Glomerular endothelial cell (primary cell): ENCODE measurements at places on chromosomes 2 and 18.

- DNase-seq, result no peak
These were observed 593 bp downstream of the SP140L start for GRCh38 chr2:230327418-230328154.

DNA sequence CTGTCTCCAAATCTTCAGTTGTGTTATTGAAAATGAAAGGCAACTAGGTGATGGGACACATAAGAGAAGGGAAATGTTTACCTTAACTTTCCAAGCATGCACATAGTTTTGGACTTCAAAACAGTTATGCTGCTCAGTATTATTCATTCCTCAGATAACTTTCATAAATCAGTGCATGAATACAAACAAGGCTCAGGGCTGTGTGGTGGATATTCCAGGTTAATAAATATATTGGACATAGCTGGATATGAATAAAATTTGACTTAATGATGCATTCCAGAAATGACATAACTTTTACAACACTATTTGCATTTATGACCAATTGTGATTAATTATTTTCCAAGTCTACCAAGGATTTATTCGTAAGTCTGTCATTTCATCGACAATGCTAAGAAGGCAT is 301.2 kb upstream of the ZNF804A start:
- DNase-seq, result no peak

DNA sequence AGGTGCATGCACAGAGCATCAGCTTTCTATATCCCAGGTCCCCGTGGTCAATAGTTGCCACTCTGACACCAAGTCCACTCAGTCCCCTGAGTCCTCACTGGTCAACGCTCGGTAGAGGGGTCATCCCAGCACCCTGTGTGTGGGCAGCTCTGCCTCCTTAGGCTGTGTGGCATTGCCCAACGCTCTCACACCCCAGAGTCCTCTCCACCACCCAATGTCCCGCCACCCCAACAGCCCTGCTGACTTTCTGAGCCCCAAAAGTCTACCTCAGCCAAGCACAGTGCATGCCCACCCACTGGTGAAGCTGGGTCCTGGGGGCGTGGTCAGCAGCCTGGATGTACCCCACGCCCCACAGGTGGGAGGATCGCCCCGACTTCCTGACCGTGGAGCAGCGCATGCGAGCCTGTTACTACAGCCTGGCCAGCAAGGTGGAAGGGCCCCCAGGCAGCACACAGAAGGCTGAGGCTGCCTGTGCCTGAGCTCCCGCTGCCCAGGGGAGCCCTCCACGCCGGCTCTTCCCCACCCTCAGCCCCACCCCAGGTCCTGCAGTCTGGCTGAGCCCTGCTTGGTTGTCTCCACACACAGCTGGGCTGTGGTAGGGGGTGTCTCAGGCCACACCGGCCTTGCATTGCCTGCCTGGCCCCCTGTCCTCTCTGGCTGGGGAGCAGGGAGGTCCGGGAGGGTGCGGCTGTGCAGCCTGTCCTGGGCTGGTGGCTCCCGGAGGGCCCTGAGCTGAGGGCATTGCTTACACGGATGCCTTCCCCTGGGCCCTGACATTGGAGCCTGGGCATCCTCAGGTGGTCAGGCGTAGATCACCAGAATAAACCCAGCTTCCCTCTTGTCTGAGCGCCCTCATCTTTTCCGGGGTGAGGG is 25.9 kb downstream of the ZAP70 start:
- DNase-seq, result no peak

- DNase-seq, result no peak
These were observed 100.7 kb downstream of the MYT1L start for GRCh38 chr2:2230433-2230817.
